ENCODE measurements at places on chromosomes 2 and 18. TPM values are rescaled to one million over a fixed set of nuclear protein-coding genes. Genes with fewer than 3 reads are reported as not detected.

DNA sequence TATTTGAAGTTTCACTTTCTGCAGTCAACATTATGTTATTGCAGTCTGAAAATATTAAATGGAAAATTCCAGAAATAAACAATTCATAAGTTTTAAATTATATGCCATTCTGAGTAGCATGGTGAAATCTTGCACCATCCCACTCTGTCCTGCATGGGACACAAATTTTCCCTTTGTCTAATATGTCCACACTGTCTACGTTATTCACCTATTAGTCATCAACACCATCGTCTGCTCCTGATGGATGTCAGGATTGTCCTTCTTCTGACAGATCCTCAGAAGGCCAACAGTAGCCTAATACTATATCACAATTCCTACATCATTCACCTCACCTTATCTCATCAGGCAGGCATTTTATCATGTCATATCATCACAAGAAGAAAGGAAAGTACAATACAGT lies 163.1 kb downstream of the TXNL1 start:
- no peak for DNase-seq

- no peak for DNase-seq
Measured at GRCh38 chr2:95301876-95302641, 4.9 kb downstream of the KCNIP3 start.

Gene REEP1
- total RNA-seq, result not detected

Gene EMX1
- not detected for total RNA-seq

GRCh38 chr18:48805826-48806535 lies 144.8 kb downstream of the SMAD7 start:
- no peak for DNase-seq

DNA sequence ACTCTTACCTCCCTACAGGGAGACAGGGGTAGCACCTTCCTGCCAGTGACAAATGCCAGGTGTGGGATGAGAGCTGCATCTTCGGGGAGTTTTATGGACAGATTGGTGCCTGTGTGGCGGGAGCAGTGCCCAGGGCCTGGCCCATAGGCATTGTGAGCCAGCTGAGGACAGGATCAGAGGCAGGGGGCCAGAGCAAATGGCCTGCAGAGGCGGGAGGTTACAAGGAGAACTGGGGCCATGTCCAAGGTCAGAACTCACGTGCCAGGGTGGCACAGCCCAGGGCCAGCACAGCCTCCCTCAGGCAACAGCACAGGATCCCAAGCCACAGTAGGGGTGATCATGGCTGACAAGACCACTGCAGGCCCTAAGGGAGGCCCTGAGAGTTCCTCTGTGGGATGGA lies 40.2 kb upstream of the MCFD2 start:
- no peak for DNase-seq

Gene KCNG2
- not detected for total RNA-seq

GRCh38 chr2:49069829-49070228 lies 84.5 kb downstream of the FSHR start:
- no peak for DNase-seq

DNA sequence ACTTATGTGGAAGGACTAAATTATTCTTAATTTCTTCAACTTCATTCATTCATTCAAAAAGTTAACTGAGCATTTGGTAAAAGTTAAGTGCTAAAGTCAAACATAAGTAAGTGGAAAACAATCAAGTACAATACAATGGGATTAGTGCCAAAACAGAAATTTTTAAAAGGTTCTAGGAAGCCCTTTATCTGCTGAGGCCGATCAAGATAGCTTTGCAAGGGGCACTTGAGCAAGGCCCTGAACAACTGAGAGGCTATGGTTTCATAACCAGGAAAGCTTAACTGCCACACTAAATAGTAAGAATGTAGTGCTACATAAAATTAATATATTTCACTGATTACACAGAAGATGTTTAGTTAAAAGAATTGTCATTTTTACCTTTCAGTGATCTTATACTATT lies 76.5 kb downstream of the NOL10 start:
- no peak for DNase-seq

GRCh38 chr2:238427435-238428162 lies 872 bp downstream of the ASB1 start:
- no peak for DNase-seq

Gene GPR148
- not detected for total RNA-seq

DNA sequence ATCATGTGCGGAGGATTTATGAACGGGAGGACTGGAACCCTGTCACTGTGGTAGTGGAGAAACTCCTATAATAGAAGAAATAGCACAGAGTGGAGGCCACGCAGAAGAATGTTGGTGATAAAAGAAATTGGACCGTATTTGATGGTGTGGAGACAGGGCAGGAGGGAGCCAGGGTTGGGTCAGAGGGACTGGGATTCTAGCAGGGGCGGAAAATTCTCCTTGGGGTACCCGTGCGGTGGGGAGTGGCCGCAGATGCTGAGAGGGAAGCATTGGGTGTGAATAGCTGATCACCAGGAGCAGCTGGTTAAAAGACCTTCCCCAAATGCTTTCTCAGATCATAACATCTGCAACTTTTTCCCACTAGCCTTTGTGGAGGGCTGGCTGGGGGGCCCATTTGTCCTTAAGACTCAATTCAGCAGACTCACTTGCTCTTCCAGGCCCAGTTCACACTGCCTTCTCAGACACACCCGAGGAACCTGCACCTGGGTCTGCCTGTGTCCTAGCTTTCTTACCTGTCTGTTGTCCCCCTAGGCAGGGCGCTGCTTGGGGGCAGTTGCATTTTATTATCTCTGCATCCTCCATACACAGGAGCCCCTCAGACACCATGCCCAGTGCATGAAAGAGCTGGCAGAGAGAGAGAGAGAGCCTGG lies 7.1 kb downstream of the SH3BP4 start:
- DNase-seq, result no peak

Gene UCN
- 2.6 TPM for total RNA-seq

DNA sequence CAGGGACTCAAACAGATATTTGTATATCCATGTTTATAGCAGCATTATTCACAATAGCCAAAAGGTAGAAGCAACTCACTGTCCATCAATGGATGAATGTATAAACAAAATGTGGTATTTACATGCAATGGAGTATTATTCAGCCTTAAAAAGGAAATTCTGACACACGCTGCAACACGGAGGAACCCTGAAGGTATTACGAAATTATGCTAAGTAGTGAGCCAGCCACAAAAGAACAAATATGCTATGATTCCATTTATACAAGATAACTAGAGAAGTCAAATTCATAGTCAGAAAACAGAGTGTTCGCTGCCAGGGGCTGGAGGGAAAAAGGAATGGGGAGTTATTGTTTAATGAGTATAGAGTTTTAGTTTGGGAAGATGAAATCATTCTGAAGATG lies 61.0 kb upstream of the CDKL4 start:
- no peak for DNase-seq

DNA sequence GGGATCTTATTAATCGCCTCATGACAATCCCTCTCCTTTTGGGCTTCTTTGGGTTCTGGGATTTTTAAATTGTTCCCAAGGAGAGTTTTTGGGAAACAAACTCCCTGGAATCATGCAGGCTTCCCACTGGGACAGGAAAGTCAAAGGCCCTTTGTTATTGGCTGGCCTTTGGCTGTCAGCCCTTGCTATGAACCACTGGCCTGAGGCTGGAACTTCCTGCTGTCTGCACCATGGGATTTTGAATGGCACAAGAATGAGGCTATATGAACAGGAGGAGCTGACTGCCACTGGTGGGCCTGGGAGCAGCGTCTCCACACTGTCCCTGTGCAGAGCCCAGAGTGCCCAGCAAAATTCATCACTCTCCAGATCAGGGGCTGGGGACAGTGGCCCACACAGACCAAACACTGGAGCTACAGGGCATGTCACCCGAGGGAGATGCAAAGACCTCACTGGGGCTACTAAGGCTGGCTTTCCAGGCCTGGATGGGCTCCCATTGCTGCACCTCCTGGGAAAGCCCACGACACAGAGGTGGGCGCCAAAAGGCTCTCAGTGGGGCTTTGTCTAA lies 35.7 kb downstream of the STEAP3 start:
- DNase-seq, result peak; percentile 4

Gene EIF4E2
- total RNA-seq, result 59.9 TPM

Gene ALK
- total RNA-seq, result not detected

GRCh38 chr2:96775160-96775559 lies 14.5 kb downstream of the CNNM4 start:
- no peak for DNase-seq

Gene ALPI
- not detected for total RNA-seq

Gene CPLX4
- total RNA-seq, result not detected

Measured in activated CD8-positive, alpha-beta memory T cell treated with anti-CD3 and anti-CD28 coated beads, Interleukin-2, amount 10 ng/mL, durations not matched to agents 7 days and 5 days (primary cell).